Ovary (tissue), 10 donors: ENCODE measurements at places on chromosomes 5 and 9.

DNA sequence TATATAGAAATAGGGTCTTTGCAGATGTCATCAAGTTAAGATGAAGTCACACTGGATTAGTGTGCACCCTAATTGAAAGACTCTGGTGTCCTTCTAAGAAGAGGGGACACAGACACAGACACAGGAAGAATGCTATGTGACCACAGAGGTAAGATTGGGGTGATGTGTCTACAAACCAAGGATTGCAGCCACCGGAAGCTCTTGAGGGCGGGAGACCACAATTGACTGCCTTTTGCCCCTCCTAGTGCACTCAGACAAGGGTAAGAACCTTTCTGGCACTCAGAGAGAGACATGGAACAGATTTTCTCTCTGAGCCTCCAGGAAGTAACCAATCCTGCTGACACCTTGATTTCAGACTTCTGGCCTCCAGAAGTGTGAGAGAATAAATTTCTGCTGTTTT, 51.2 kb upstream of the ARAP3 start:
- no peak overlapping the region for H3K27ac ChIP-seq
- no peaks in the 10 kb centered on the region for H3K4me1 ChIP-seq
- no peak for DNase-seq
- no peaks in the 10 kb centered on the region for H3K36me3 ChIP-seq
- H3K27me3 ChIP-seq = no peaks in the 10 kb centered on the region

DNA sequence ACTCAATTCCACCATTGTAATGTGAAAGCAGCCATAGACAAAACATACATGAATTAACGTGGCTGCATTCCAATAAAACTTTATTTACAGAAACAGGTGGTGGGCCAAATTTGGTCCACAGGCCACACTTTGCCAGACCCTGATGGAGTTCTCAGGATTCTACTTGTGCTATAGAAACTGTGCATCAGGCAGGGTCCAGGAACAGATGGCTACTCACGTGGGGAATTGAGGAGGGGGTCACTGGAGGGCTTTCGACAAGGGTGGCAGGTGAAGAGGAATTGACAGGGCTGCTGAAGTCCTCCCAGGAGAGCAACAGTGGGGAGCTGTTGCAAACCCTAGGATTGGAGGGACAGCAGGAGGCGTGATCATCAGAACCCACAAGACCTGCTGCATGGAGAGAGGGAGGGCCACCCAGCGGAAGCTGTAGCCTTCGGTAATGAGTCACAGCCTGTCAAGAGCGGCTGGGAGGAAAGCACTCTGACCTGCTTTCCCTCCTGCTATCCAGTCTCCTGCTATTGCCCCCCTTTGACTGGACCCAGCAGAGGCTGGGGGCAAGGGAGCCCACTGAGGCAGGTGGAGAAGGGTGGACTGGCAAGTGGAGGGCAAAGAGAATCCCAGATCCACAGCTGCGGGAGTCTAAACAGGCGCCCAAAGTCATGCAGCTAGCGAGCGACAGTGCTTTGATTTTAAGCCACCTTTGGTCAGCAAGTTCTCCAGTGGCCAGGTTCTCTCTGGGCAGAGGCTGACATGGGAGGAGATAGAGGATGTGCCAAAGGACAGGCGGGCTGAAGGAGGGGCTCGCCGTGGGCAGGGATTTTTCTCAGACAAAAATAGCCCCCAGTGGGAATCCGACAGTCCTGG, 138.3 kb upstream of the SMIM23 start:
- no peak overlapping the region for H3K27ac ChIP-seq
- no peaks in the 10 kb centered on the region for H3K4me1 ChIP-seq
- no peak for DNase-seq
- no peaks in the 10 kb centered on the region for H3K27me3 ChIP-seq

- peaks cover 1% of the 10 kb centered on the region for H3K4me1 ChIP-seq
- H3K27ac ChIP-seq = no peak overlapping the region
- no peaks in the 10 kb centered on the region for H3K27me3 ChIP-seq
- H3K4me3 ChIP-seq = no peak overlapping the region
- no peak for DNase-seq
- H3K36me3 ChIP-seq = no peaks in the 10 kb centered on the region
Measured at GRCh38 chr9:109063760-109064159, 50.5 kb upstream of the CTNNAL1 start.

DNA sequence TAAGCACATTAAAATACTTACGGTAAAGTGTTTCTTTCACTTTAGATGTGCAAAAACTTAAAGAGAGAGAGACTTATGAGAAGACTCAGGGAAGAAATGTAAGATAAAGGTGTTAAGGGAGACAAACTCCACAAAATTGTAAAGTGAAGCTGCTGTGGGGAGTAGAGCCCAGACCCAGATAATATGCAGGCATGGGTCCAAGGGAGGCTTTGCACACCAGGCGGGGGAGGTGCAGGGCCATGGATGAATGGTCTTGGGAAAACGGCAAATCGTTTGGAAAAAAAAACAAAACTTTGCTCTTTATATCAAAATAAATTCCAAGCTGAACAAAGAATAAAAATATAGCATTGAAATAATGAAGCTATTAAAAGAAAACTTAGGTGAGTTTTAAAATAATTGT, 9.1 kb downstream of the SYK start:
- H3K36me3 ChIP-seq = no peaks in the 10 kb centered on the region
- H3K27ac ChIP-seq = no peak overlapping the region
- no peak for DNase-seq
- no peaks in the 10 kb centered on the region for H3K4me1 ChIP-seq
- H3K4me3 ChIP-seq = no peak overlapping the region

DNA sequence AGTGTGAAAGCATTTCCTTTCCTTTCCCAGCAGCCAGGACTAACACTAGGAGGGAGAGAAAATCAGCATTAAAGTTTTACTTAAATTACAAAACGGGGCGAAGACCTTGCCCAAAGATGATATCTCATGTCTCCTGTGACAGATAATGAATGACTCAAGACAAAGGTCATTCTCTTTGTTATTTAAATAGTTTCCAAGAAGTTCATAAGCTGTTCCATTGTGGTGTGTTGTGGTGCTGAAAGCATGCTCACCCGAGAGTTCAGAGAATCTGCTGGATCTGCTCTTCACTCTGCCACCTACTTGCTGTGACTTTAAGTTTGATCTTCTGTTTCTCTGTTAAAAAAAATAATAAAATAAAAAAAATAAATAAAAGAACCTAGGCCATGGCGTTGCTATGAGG, 265.9 kb upstream of the NR4A3 start:
- DNase-seq = no peak
- no peak overlapping the region for H3K4me3 ChIP-seq
- no peak overlapping the region for H3K27ac ChIP-seq
- H3K36me3 ChIP-seq = no peaks in the 10 kb centered on the region
- H3K4me1 ChIP-seq = no peaks in the 10 kb centered on the region

- H3K27me3 ChIP-seq = no peaks in the 10 kb centered on the region
- H3K4me1 ChIP-seq = no peaks in the 10 kb centered on the region
- H3K4me3 ChIP-seq = no peak overlapping the region
- no peak overlapping the region for H3K27ac ChIP-seq
- H3K36me3 ChIP-seq = no peaks in the 10 kb centered on the region
Measured at GRCh38 chr5:97071101-97071500, 71.3 kb downstream of the LIX1 start.

DNA sequence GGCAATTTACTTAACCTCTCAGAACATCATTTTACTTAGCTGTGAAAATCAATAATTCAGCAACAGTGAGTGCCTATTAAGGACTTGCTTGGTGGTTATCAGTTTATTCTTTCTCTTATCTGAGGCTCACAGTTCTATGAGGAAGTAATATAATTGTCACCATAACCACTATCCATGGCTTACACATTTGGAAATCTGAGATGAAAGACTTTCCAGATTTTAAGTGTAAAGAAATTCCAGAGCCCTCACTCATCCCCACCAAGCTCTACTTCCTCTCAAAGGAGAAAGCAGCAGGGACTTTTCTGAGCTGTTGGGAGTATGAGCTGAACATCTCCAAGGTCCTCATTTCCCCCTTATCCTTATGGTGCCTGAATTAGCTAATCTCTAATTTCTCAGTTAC, 321.5 kb downstream of the FBXL7 start:
- H3K4me1 ChIP-seq = no peaks in the 10 kb centered on the region
- H3K27ac ChIP-seq = no peak overlapping the region
- no peaks in the 10 kb centered on the region for H3K36me3 ChIP-seq
- no peak overlapping the region for H3K4me3 ChIP-seq
- no peaks in the 10 kb centered on the region for H3K27me3 ChIP-seq

GRCh38 chr9:84293001-84293798, 47.4 kb downstream of the SLC28A3 start:
- no peaks in the 10 kb centered on the region for H3K36me3 ChIP-seq
- DNase-seq = no peak
- H3K4me3 ChIP-seq = no peak overlapping the region
- H3K27me3 ChIP-seq = no peaks in the 10 kb centered on the region
- no peaks in the 10 kb centered on the region for H3K4me1 ChIP-seq
- H3K27ac ChIP-seq = no peak overlapping the region

DNA sequence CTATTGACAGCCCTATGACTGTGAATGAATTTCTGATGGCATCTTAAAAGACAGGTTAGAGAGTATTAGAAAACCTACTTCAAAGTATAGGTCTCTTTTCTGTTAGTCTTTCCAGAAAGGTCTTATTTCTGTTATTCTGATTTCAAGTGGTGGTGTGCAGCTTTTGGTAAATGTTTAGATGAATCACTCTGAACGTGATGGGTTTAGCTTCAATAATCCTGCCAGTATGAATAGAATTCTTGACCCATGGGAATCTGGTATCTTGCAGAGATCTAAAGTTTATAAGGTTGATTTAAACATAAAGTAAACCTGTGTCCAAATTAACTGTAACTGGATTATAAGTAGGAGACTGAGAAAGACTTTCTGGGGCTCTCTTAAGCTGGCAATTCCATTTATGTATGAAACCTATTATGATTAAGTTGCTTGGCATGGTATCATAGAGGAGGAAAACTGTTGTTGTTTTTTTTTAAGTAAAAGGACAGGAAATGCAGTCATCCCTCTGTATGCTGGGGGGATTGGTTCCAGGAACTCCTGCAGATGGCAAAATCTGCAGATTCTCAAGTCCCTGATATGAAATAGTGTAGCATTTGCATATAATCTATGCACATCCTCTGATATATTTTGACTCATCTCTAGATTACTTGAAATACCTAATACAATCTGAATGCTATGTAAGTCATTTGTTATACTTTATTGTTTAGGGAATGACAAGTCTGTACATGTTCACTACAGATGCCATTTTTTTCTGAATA, 77.0 kb upstream of the ADAMTS19 start:
- H3K4me3 ChIP-seq = no peak overlapping the region
- H3K36me3 ChIP-seq = no peaks in the 10 kb centered on the region

GRCh38 chr5:13278148-13278547, 666.3 kb downstream of the DNAH5 start:
- H3K4me1 ChIP-seq = no peaks in the 10 kb centered on the region
- no peak overlapping the region for H3K4me3 ChIP-seq
- no peak overlapping the region for H3K27ac ChIP-seq
- no peaks in the 10 kb centered on the region for H3K27me3 ChIP-seq
- DNase-seq = no peak

GRCh38 chr5:98774192-98775033, 950 bp downstream of the RGMB start:
- H3K4me3 ChIP-seq = peak overlapping the region; percentile 90
- H3K27me3 ChIP-seq = no peaks in the 10 kb centered on the region
- H3K27ac ChIP-seq = peak overlapping the region; percentile 94
- H3K4me1 ChIP-seq = peaks cover 6% of the 10 kb centered on the region
- H3K36me3 ChIP-seq = no peaks in the 10 kb centered on the region

GRCh38 chr5:37132646-37133045, 116.5 kb downstream of the CPLANE1 start:
- no peak overlapping the region for H3K27ac ChIP-seq
- H3K36me3 ChIP-seq = no peaks in the 10 kb centered on the region
- no peak for DNase-seq
- no peaks in the 10 kb centered on the region for H3K27me3 ChIP-seq
- no peak overlapping the region for H3K4me3 ChIP-seq

- peaks cover 2% of the 10 kb centered on the region for H3K36me3 ChIP-seq
- no peaks in the 10 kb centered on the region for H3K27me3 ChIP-seq
- no peak overlapping the region for H3K4me3 ChIP-seq
- no peak overlapping the region for H3K27ac ChIP-seq
Measured at GRCh38 chr5:95895771-95896170, 65.9 kb downstream of the ELL2 start.

DNA sequence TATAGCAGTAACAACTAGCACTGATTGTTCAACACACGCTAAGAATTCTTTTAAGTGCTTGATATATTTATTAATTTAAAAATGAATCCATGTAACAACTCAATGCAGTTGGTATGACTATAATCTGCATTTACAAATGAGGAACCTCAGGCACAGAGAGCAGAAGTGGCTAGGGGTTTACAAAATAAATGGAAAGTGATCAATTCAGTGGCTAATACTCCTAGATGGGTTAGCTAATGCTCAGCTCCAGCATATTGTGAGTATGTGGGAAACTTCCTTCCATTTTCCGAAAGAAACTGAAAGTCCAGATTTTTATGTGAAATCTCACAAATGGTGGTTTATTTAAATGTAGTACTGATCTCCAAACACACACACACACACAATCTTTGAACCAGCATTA, 128.0 kb downstream of the RFX3 start:
- H3K4me3 ChIP-seq = no peak overlapping the region
- no peak for DNase-seq
- no peaks in the 10 kb centered on the region for H3K27me3 ChIP-seq

GRCh38 chr9:131289301-131290035, at the start of gene PLPP7:
PLPP7 (plus strand) TSS chr9:131289723; CDS start chr9:131289998, 275 bp downstream.
- H3K36me3 ChIP-seq = no peaks in the 10 kb centered on the region
- peak within 1 kb of the TSS; percentile 67 for H3K27ac ChIP-seq
- H3K27me3 ChIP-seq = no peaks in the 10 kb centered on the region

DNA sequence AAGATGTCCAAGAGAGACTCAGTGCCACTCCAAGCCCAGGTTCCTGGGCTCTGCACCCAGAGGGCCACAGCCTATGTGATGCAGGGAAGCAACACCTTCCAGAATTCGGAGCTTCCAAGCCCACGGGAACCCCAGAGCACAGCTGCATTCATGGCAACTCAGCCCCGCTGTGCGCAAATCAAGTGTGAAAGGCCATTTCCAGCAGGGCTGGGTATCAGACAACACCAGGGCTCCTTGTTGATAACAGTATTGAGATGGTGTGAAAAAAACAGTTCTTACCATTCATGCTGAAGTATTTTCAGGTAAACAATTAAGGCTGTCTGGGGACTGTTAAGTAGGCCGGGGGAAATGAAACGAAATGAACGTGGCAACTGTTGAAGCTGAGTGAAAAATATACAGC, 10.1 kb downstream of the ROR2 start:
- no peaks in the 10 kb centered on the region for H3K36me3 ChIP-seq
- no peak overlapping the region for H3K27ac ChIP-seq
- no peaks in the 10 kb centered on the region for H3K27me3 ChIP-seq
- DNase-seq = no peak

DNA sequence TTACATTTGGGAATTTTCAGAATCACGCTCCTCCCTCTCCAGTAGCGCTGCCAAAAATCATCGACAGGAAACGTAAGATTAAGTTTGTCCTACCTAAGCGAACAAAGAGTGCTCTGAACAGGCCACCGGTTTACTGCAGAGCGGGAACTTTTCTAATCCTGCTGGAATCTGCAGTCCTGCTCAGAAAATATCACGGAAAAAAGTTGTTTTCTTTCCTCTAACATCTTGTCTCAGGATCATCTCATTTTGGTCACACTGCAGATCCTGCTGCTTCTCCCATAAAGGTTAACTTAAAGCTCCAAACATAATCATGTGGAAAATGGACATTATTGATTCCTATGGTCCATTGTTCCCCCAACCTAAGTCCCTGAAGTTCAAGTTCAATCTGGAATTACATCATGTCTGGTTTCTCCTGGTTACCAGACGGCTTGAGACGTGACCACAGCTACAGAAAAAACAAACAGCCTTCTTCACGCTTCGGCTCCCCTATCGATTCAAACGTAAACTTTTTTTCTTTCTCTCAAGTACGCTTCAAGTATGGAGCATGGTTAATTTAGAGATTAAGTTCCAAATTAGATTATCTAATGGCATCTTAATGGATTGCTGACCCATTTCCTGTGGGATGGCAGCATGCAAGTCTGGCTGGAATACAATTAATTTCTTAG, 217.6 kb downstream of the NFIB start:
- H3K4me3 ChIP-seq = no peak overlapping the region
- DNase-seq = no peak
- no peak overlapping the region for H3K27ac ChIP-seq
- no peaks in the 10 kb centered on the region for H3K36me3 ChIP-seq
- peaks cover 1% of the 10 kb centered on the region for H3K4me1 ChIP-seq
